ENCODE measurements at places on chromosomes 1 and 21.

GRCh38 chr1:234507626-234508387 is 28.8 kb upstream of the TARBP1 start:
- no peak for DNase-seq
- H3K4me1 ChIP-seq: no peaks in the 10 kb centered on the region
- H3K27me3 ChIP-seq: peaks cover 11% of the 10 kb centered on the region
- H3K4me3 ChIP-seq: no peak overlapping the region
- no peaks in the 10 kb centered on the region for H3K36me3 ChIP-seq
- H3K27ac ChIP-seq: no peak overlapping the region

DNA sequence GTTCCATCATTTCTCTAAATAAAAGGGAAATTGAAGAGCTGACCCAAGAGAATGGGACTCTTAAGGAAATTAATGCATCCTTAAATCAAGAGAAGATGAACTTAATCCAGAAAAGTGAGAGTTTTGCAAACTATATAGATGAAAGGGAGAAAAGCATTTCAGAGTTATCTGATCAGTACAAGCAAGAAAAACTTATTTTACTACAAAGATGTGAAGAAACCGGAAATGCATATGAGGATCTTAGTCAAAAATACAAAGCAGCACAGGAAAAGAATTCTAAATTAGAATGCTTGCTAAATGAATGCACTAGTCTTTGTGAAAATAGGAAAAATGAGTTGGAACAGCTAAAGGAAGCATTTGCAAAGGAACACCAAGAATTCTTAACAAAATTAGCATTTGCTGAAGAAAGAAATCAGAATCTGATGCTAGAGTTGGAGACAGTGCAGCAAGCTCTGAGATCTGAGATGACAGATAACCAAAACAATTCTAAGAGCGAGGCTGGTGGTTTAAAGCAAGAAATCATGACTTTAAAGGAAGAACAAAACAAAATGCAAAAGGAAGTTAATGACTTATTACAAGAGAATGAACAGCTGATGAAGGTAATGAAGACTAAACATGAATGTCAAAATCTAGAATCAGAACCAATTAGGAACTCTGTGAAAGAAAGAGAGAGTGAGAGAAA is 38.4 kb downstream of the CENPF start:
- H3K4me1 ChIP-seq: peaks cover 42% of the 10 kb centered on the region
- no peaks in the 10 kb centered on the region for H3K36me3 ChIP-seq
- no peaks in the 10 kb centered on the region for H3K27me3 ChIP-seq
- no peak for DNase-seq
- peak overlapping the region; percentile 12 for H3K27ac ChIP-seq

- no peaks in the 10 kb centered on the region for H3K36me3 ChIP-seq
- peaks cover 8% of the 10 kb centered on the region for H3K27me3 ChIP-seq
- H3K4me3 ChIP-seq: no peak overlapping the region
- no peak overlapping the region for H3K27ac ChIP-seq
Observed at GRCh38 chr21:46100906-46101305, 3.0 kb downstream of the COL6A2 start.

- DNase-seq: no peak
- no peak overlapping the region for H3K27ac ChIP-seq
- no peak overlapping the region for H3K4me3 ChIP-seq
- peaks cover 25% of the 10 kb centered on the region for H3K4me1 ChIP-seq
- peaks cover 13% of the 10 kb centered on the region for H3K36me3 ChIP-seq
- no peaks in the 10 kb centered on the region for H3K27me3 ChIP-seq
Observed at GRCh38 chr1:155942578-155943141, 1.2 kb downstream of the RXFP4 start.

DNA sequence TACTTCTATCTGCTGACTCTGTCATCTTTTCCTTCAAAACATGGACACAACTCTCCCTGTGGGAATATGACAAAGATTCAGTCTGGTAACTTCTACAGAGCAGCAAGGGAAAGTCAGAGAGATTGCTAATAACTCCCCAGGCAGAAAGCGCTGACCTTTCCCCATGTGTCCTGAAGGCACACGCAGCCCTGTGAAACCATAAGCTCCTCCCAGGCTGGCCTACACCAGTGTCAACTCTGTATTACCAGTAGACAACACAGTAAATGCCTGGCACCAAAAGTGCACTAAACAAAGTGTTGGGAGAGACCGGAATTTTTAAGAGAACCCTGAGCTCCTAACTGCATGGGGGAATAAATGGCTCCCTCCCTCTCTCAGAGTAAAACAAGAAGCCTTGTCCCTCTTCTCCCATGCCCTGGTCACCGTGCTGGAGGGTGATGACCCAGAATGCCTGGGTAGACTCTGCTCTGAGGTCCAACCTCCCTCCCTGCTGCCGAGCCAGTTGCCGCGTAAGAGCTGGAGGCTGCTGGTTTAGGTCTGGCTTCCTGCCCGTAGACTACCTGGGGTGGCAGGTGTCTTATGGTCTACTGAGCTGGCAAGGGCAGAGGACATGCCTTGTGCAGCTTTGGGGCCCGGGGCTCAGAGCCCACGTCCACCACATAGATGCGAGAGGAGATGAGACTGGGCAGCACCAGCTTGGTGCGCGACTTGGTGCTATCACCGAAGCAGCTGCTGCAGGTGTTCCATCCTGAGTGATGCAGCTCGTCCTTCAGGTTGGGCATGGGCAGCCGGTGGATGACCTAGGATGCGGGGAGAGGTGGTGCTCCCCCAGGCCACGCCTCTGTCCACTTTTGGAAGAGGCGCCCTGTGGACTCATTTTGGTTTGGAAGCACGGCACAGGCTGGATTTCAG is 3.9 kb downstream of the SELENBP1 start:
- H3K27ac ChIP-seq: no peak overlapping the region
- peaks cover 17% of the 10 kb centered on the region for H3K27me3 ChIP-seq
- H3K36me3 ChIP-seq: no peaks in the 10 kb centered on the region
- no peak for DNase-seq
- H3K4me1 ChIP-seq: no peaks in the 10 kb centered on the region
- H3K4me3 ChIP-seq: no peak overlapping the region

DNA sequence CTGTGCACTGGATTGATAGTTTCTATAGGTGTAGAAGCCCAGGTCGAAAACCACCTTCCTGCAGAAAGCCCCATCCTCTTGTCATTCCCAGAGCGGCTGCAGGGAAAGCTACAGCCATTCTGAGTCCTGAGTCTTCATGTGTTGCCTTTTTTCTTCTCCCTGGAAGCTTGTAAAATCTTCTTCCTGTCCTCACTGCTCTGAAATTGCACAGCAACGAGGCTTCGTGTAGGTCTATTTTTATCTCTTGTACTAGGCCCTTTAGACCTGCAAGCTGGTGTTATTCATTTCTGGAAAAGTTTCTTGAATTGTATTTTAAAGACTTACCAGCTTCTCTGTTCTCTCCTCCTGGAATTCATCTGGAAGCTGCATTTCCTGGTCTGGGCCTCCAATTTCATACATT is 44.2 kb upstream of the ETS2 start:
- no peak overlapping the region for H3K4me3 ChIP-seq
- no peaks in the 10 kb centered on the region for H3K36me3 ChIP-seq
- no peaks in the 10 kb centered on the region for H3K27me3 ChIP-seq
- no peak overlapping the region for H3K27ac ChIP-seq
- DNase-seq: no peak

All from T-cell (primary cell).